ENCODE measurements at places on chromosomes 4 and X.
A peak's percentile ranks its signal among the peaks of the same experiment; 100 is the strongest.

GRCh38 chr4:47704693-47705325, 133.1 kb downstream of the CORIN start:
- peak; percentile 2 for DNase-seq

DNA sequence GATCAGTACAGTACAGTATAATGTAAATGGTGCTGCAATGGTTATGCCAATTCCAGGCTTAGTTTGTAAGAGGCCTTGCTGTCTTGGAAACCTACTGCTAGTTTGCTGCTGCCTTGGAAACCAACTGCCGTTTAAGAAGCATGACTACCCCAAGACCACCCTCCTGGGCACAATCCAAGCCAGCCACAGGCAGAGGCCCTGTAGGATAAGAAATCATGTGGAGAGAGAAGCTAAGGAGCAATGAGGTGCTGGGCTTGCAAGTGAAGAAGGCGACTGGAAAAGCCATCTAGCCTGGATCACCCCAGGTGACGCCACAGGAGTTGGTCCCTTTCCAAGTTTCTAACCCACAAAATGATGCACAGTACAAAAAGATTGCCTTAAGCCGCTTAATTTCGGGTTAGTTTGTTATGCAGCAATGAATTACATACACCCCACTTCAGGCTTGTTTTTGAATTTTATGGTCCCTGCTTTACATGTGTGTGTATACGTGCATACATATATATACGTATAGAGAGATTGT, 16.9 kb downstream of the ZFP42 start:
- DNase-seq, result no peak

DNA sequence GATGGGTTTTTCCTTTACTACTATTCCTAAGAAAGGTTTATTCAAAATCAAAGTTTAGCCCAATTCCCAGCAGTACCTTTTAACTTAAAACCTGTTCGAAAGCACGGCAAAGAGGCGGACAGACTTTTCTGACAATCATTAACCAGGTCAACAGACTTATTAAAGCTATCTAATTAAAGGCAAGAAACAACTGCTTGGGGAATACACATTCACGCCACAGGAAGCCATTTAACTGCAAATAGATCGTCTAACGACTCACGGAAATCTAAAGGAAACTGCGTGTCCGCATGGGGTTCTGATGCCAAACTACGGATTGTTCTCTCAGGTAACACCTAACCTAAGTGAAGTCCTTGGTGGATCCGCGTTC, 663 bp upstream of the USP53 start:
- DNase-seq, result no peak

GRCh38 chr4:69126024-69126423, 29.8 kb downstream of the UGT2B7 start:
- DNase-seq, result no peak

DNA sequence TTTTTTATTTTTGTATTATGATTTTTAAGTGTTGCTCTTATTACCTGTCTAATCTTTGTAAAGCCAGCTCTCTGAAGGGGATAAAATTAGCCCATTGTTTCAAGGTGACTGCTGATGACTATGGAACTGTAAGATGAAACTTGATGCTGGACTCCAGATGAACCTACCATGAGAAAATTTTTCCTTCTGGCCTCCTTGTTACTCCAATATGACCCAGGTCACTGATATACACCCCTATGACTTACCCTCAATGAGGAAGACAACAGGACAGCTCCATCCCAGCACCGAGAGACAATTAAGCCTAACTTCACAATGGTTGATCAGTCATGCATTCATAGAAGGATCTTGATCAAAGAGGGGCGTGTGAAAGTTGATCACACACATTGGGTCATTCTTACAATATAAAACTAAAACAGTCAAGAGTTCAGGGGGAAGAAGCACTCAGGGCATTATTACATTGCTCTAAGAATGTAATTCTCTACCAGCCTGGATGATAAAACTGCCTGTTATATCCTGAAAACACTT, 230.8 kb upstream of the AGTR2 start:
- no peak for DNase-seq

DNA sequence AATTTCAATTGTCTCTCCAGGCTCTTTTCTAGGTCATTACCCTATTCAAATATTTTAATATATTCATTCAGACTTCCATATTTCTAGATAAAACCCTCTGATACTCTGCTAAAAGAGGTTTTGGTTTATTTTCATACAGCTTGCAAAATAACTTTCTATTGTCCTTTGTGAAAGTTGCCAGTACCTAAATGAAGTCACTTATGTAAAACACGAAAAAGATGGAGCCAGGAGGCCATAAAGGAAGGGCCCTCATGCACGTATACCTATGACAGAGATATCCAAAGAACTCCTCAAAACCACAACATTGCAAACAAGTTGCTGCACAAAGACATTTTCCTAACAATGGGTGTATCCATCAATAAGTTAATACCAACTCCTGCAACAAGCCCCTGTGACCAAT, 25.7 kb upstream of the ELOVL6 start:
- no peak for DNase-seq

DNA sequence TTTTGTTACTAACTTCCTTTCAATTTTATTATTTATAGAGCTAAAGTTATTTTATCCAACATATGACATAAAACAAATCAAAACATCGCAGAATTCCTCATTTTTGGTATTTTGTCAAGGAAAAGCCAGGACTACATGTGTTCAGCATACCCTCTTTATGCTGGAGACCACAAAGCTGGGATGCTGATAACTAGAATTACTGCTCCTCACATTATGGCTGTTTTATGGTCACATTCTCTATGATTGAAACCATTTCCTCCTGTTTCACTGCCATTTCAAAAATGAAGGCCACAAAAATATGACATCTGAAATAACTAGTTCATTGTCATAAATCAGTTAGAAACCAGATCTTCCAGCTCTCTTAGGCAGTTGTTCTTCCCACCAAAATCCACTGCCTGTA, 41.7 kb downstream of the KLHL34 start:
- no peak for DNase-seq

- DNase-seq, result no peak
These were observed 447.7 kb downstream of the STIM2 start for GRCh38 chr4:27308379-27308778.

GRCh38 chrX:1416327-1416784, 24.4 kb upstream of the SLC25A6 start:
- no peak for DNase-seq

- no peak for DNase-seq
These were observed 98.9 kb downstream of the SPRY1 start for GRCh38 chr4:123495530-123495929.

All from H54 (cell line).